Cardiac muscle cell (in vitro differentiated cells and primary cell): ENCODE measurements at places on chromosomes 5 and 9.

DNA sequence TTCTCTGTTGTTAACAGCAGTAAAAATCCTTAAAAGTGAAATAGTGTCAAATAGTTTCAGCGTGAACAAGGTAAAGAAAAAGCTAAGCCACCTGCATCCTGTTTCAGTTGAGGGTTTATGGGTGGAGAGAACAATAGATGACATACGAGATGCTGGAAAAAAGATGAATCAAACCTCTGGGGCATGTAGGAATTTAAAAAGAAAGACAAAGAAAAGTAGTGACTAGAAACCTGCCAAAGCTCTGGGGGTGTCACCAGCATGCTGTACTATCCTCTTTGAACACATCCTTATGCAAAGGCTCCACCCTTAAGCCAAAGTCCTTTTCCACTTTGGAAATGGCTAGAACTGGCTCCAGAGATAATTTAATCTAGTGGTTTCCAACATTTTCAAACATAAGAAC is 22.2 kb downstream of the SCAI start:
- no peak for DNase-seq

- no peak for DNase-seq
These were observed 1.6 kb downstream of the CRAT start for GRCh38 chr9:129108805-129109536.

GRCh38 chr9:95047452-95048224 is 269.9 kb downstream of the FANCC start:
- no peak for DNase-seq

DNA sequence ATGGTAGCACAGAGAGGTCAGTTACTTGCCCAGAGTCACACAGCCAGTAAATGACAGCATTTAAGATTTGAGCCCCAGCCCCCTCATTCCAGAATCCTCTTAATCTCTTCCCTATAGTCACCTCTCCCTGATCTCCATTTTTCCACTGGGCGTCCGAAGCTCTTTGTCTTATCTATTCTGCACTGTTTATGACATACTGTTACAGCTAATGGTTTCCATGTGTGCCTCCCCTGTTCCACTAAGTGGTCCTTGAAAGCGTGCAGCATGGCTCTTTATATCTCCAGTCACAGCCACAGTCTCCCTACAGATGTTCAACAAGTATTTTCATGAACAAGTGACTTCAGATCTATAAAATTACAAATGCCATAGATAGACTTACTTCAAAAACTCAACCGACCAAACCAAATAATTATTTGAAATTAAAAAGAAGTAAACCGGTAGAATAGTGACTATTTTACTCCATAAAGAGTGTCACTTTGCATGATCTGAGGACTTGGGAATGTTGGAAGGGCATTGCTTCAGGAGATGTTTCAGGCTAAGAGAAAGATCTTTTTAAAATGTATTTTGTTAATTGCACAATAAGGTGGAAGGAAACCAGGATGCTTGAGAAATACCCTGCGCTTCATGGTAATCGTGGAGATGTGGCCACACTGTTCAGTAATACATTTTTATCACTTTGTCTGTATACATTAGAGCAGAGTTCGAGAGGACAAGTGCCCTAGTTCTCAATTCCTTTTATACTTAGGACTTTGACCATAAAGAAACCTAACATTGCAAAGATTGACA is 237.2 kb downstream of the FBXL7 start:
- peak; percentile 76 for DNase-seq

DNA sequence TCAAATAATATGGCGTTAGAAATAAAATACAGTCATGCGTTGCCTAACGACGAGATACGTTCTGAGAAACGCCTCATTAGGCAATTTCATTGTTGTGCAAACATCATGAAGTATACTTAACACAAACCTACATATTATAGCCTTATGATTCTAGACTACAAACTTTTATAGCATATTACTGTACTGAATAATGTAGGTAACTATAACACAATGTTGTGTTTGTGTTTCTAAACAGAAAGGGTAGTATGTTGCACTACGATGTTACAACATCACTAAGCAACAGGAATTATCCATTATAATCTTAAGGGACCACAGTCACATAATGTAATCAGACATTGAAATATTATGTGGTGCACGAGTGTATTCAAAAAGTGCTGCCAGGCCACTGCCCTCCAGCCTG is 3.0 kb upstream of the SMC2 start:
- no peak for DNase-seq

GRCh38 chr9:95907794-95908193 is 32.3 kb downstream of the ERCC6L2 start:
- DNase-seq: no peak

DNA sequence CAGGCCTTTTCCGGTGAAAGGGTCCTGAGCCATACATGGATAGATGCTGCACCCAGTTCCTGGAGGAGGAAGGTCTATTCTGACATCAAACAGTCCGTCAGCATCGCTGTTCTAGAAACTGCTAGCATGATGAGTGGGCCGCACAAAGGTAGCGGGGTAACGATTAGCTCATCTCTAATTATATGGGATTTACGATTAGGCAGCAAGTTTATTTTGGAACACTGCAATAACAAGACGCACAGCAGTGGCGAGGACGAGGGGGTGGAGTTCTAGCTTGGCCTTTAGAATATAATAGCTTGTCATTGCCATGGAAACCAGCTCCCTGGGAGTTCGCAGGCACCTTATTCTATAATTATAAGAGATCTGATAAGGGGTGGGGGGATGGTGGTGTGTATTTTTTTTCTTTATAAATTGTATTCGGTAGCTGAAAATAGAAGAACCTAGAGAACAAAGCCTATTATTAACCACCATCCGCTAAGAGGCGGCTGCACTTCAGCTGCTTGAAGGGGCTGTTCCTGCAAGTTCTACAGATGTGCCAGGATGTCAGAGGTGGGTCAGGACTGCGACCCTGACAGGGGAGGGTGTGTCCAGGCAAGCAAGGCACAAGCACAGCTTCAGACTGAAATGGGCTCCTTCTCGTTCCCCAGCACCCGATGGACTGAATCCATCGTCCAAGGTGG is 311.0 kb downstream of the AGTPBP1 start:
- DNase-seq: no peak

GRCh38 chr9:96121136-96121535 is 180.8 kb downstream of the HSD17B3 start:
- no peak for DNase-seq

DNA sequence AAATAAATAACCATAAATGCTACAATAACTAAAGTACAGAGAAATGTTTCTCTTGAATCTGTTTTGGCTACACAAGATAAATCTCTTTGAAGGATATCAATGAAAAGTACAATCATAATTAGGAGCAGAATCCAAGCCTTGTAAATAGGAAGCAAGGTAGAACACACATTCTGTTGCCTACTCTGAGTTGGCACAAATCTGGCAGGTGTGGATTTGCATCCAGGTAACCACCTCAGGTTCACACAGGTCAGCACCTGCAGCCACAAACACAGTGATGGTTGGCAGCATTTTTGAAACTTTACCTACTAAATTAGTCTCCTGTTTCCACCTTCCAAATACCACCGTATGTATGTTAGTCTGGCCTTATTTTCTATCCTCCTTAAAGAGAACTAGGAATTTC is 105.3 kb upstream of the PIK3R1 start:
- DNase-seq: no peak

DNA sequence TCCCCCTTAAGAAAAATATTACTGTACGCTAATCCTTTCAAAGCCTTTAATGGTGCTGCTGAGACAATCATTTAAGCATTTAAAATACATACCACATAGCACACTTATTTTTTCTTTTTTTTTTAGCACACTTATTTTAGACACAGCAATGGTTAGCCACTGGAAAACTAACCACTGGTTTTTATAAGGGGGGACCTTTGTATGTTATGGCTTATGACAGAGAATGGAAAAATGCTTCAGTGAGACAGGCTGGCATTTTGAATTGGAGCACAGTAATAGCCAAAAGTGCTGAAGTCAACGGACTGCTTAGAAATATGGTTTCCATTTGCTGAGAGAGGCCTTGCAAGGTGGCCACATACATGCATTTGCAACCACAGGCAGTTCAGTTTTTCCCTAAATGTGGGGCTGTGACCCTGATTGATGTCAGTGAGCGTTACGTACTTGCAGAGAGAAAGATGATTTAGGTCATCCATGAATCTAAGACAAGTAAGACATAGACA is 28.5 kb downstream of the AOPEP start:
- no peak for DNase-seq

DNA sequence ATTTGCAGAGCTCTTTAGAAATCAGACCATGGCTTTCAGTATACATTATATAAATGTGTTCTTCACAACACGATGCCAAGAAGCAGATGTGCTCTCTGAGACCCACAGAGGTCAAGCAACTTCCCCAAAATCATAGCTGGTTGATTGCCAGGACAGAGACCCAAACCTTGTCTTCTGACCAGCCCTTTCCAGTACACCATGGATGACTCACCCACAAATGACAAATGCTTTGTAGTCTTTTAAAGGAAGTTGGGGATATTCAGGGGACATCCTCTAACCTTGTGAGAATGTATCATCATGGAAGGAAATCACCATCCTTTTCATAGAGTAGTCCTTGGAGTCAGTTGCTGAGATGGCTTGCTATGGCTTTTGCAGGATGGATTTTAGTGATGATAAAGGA is 30.1 kb downstream of the ZNF462 start:
- no peak for DNase-seq

GRCh38 chr5:43041669-43042175 is 1.6 kb upstream of the ANXA2R start:
- DNase-seq: peak; percentile 83

GRCh38 chr5:675111-675870 is 17.9 kb downstream of the TPPP start:
- DNase-seq: no peak
